ENCODE measurements at places on chromosomes 3 and 15.

DNA sequence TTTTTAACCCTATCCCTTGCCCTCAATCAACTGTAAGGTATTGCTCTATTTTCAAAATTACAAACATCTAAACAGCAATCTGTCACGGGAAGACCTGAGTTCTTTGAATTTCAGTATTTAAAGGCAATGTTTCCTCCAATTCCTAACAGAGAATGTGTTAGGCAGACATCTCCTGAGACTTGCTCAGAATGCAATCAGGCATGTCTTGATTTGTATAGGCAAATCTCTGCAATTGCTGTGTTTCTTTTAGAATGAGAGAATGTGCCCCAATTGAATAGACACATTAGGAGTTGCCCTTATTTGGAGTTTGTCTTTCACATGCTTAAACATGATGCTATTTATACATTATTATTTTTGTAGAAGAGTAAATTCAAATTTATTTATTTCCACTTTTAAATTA, 205.6 kb downstream of the CADM2 start:
- no peak for DNase-seq

DNA sequence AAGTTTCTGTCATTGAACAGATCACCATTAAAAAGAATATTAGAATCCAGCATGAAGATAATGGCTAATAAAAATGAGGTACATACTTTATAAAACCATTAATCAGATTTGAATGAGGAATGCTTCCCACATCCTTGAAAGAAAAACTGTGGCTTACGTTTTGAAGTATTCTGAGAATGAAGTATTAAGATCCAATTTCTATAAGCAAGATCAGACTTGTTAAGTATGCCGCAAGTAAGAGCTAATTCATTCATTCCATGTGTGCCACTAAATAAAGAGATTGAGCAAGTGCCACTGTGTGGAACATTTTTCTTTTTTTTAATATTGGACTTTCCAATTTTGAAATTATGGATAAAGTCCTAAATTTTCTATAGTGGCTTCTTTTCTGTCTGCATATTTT, 30.6 kb downstream of the NMD3 start:
- DNase-seq, result no peak

- DNase-seq, result peak; percentile 20
Observed at GRCh38 chr15:65980824-65981456, 111.6 kb downstream of the RAB11A start.

- DNase-seq, result peak; percentile 63
Observed at GRCh38 chr3:12393894-12394293, 90.4 kb upstream of the TSEN2 start.

- no peak for DNase-seq
Observed at GRCh38 chr3:58520403-58521335, 16.3 kb downstream of the ACOX2 start.

- DNase-seq, result no peak
Observed at GRCh38 chr3:150762662-150763121, 277 bp downstream of the SIAH2 start.

- DNase-seq, result no peak
Observed at GRCh38 chr15:20353966-20354883, 187.4 kb downstream of the GOLGA6L6 start.

GRCh38 chr3:64259636-64260035, 34.4 kb upstream of the PRICKLE2 start:
- no peak for DNase-seq

- peak; percentile 26 for DNase-seq
Observed at GRCh38 chr3:167350245-167350862, 29.7 kb downstream of the ZBBX start.

DNA sequence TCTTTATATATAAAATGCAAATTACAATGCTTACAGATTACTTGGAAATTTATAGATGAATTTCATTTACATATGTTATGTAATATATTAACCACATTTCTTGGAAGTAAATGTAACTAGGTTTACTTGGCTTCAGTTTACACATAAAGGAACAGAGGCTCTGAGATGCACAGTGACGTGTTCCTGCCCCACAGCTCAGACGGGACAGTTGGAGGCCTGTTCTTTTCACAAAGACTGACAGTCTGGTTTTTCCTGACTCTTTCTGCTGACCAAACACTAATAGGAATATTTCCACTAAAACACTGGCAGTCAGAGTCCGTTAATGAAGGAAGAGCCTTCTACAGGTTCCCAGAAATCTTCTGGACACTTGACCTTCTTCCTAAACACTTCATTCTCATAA, 336.1 kb downstream of the MFSD1 start:
- DNase-seq, result no peak

GRCh38 chr3:12395349-12396012, 88.8 kb upstream of the TSEN2 start:
- no peak for DNase-seq

- peak; percentile 13 for DNase-seq
Observed at GRCh38 chr3:105866656-105867653, 1.9 kb downstream of the CBLB start.

GRCh38 chr3:182914341-182914740, 66.0 kb downstream of the DCUN1D1 start:
- DNase-seq, result no peak

- no peak for DNase-seq
Observed at GRCh38 chr3:129348734-129349133, 70.1 kb downstream of the HMCES start.

GRCh38 chr3:168139947-168140346, 44.2 kb upstream of the GOLIM4 start:
- DNase-seq, result no peak

DNA sequence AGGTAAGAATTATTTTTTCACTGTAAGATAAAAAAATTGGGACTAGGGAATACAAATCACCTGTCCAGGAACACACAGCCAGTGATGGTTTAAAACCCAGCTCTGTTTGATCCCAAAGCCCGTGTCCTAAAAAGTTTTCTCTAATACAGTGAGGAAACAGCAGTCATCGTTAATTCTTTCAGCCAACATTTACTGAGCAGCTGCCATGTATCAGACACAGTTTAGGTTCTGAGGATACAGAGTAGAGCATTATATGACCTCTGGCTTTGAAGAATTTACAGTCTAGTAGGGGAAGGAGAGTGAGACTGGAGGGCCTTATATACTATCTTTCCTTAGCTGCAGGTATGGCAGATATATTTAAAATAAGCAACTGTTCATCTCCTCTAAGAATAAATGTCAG, 82.7 kb downstream of the KCNMB2 start:
- no peak for DNase-seq

- no peak for DNase-seq
Observed at GRCh38 chr3:171363202-171363601, 97.0 kb downstream of the TNIK start.

Data from HS-5 (cell line).